ENCODE measurements at places on chromosomes 12 and 14.

DNA sequence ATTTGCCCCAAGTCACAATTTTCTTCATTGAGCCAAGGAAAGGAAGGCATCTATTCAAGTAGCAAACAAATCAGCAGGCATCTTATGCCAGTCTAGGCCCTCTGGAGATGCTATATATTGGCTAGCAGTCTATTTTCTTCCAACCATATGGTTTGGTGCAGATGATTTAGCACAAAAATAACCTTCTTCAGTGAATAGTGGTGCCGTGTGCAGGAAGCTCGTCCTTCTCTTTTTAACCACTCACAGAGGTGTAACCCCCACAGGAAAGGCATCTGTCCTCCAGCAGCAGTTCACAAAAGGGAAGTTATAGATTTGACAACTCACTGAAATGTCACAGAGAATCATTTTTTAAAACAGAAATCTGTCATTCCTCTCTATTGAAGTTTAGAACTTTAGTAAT lies 445.7 kb upstream of the SYT1 start:
- DNase-seq, result no peak

- no peak for DNase-seq
These were observed 17.8 kb downstream of the OTUB2 start for GRCh38 chr14:94043756-94044475.

DNA sequence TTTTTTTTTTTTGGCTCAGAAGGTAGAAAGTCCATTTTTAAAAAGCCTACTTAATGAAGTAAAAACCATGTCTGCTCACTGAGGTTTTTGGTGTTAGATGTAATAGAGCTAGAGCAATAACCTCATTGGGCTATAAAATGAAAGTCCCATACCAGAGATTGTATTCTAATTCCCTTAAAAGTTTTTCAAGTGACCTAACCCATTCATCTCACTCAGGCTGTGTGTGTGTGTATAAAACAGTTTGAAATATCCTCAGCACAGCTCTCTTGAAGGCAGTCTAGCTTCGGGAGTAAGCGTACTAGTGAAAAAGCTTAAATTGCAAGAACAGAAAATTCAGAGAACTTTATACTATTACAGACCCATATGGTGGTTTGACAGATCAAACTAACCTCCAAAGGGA lies 313.8 kb downstream of the CEP128 start:
- no peak for DNase-seq

GRCh38 chr14:22200977-22201605 lies 387.9 kb downstream of the DAD1 start:
- peak; percentile 14 for DNase-seq

DNA sequence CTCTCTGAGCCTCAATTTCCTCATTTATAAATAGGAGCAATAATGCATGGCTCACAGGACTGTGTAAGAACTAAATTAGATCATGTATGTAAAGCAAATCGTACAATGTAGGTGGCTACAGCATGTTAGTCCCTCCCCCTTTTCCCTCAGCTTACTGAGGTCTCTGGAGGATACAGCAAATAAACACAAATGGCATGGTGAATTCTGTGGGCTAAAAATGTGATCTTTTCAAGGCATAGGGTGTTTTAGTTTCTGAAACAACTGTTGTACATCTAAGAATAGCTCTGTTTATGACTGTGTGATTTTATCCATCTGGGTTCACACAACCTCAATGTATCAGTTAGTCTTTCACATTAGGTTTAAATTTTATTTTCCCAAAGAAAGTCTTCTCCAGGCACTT lies 121.2 kb upstream of the PLEKHG7 start:
- DNase-seq, result no peak

- DNase-seq, result no peak
These were observed 855.6 kb downstream of the SLC16A7 start for GRCh38 chr12:60451457-60451856.

Measured in GM19239 (cell line).